ENCODE measurements at places on chromosomes 5 and 9.

DNA sequence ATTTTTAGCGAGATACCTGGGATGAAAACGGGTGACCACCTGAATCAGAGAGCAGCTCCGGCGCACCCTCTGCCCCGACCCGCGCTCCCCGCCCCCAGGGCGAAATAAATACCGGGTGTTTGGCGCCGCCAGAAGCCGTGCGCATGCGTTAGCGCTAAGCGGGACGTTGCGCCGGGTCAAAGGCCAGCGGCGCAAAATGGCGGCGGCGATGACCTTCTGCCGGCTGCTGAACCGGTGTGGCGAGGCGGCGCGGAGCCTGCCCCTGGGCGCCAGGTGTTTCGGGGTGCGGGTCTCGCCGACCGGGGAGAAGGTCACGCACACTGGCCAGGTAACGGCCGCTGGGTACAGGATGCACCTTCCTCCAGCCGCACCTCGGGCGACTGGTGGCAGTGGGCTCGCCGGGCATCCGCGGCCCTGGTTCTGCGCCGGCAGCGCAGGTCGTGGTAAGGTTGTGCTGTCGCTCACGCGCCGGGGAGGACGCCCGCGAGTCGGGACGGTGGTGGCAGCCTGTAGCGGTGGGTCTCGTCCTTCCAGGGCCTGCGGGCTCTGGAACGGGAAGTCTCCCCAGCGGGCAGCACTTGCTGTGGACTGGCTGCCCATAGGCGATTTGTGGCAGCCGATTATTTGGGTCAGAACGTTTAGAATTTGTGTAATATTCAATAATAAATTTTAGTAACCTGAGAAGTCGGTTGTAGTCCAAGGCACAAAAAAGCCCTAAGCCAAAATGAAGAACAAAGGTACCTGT, at the start of gene NDUFS6:
TSS of gene NDUFS6 (plus strand) at position 186 of the 745 bp plus-strand sequence. CDS start at position 197, 11 bp downstream.
- DNase-seq = peak; percentile 83

DNA sequence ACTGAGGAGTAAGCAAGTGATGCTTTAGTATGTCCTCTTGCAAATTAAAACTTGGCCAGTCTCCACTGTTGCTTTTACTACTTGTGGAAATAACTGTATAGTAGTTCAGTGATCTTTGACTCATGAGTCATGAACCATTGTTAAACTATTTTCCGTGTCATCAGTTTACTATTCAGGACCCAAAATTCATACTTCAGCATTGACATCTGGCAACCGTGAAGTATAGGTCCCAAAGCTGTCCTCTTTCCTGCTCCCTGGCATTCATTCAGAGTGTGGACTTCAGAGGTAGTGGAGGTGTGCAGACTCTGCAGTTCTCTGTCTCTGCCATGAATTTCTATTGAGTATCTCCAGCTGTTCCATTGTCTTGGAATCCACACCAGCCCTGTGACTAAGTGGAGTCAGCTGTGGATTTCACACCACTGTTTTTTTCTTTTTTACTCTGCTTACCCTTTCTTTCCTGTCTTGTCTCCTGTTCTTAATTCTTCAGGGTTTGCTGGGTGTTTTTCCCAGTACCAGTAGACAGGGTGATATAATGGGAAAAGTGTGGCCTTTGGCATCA, 7.5 kb downstream of the TDRD7 start:
- no peak for DNase-seq

- no peak for DNase-seq
These were observed 61.2 kb downstream of the UBAP1 start for GRCh38 chr9:34240006-34240405.

DNA sequence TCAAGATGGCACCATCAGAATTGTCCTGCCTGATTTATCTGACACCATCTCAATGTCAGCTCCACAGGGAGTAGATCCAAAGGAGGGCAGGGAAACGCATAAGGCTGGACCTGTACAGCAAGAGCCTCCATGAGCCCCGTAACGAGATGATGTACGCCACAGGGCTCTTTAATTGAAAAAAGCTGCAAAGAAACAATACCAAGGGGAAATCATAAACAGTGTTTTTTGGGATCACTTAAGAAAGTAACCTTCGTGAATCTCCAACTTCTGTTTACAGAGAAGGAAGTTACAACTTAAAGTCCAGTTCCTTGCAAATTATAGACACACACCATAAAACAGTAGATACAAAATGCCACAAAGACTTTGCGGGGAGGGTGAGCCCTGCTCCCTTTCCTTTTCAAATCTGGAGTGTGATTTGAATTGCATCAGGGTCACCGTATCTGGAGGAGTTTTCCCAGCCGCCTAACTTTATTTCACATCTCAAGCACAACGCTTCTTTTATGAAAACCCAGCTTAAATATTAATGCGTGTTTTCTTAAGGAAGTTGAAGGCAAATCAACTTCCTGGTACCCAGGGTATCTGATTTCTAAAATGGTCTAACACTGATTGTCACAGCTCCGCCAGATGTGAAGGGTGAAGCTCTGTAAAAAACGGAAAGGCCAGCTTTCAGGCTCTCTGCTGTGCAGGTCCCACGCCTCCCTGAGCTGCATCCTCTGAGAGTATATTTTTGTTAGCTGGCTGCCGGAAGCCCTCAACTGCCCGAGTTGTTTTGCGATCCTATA, 88.9 kb downstream of the EBF1 start:
- no peak for DNase-seq

DNA sequence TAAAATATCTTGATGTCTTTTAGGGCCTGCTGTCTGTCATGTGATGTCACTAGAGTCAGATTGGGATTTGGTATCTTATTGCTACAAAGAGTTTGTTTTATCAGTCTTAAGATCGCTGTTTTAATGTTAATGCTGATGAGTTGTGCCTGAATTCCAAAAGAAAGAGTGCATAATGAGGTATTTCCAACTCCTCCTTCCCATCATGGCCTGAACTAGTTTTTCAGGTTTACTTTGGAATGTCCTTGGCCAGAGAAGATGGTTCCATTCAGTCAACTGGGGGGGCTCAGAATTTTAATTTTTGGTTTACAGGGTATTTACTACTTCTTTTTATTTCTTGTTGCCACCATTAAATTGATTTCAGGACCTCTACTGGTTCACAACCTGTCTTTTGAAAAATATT, 74.3 kb upstream of the MARCHF11 start:
- DNase-seq = no peak

- no peak for DNase-seq
These were observed 14.4 kb downstream of the SH3PXD2B start for GRCh38 chr5:172439785-172440477.

DNA sequence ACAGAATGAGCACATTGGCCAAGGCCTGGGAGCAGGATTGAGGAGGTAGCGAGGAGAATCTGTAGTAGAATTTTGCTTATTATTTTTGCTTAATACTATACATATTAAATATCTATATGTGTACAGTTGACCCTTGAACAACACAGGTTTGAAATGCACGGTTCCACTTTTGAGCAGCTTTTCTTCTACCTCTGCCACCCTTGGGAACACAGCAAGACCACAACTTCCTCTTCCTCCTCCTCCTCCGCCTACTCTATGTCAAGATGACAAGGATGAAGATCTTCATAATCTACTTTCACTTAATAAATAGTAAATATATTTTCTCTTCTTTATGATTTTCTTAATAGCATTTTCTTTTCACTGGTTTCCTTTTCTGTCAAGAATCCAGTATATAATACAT, 541.4 kb downstream of the KCTD16 start:
- DNase-seq = no peak

GRCh38 chr5:1027631-1028441, 19.2 kb downstream of the NKD2 start:
- DNase-seq = no peak

DNA sequence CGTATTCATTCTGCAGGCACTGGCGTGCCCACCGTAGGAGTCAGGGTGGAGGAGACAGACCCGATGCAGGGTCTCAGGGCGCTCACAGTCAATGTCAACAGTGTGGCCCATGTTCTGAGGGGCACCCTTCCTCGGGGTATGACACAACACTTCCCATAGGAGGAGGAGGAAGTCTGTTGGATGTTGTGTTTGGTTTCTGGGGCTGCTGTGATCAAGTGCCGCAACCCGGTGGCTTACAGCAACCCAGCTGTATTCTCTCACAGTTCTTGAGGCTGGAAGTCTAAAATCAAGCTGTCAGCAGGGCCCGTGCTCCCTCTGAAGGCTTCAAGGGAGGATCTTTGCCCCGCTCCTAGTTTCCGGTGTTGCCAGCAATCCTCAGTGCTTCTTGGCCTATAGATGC, 5.6 kb upstream of the HNRNPAB start:
- DNase-seq = no peak

- DNase-seq = no peak
These were observed 4.0 kb downstream of the HDAC3 start for GRCh38 chr5:141632650-141633049.
